ENCODE measurements at places on chromosomes 1 and 21. TPM values are rescaled to one million over a fixed set of nuclear protein-coding genes. Genes with fewer than 3 reads are reported as not detected.

The HES3 gene
- total RNA-seq, result not detected

DNA sequence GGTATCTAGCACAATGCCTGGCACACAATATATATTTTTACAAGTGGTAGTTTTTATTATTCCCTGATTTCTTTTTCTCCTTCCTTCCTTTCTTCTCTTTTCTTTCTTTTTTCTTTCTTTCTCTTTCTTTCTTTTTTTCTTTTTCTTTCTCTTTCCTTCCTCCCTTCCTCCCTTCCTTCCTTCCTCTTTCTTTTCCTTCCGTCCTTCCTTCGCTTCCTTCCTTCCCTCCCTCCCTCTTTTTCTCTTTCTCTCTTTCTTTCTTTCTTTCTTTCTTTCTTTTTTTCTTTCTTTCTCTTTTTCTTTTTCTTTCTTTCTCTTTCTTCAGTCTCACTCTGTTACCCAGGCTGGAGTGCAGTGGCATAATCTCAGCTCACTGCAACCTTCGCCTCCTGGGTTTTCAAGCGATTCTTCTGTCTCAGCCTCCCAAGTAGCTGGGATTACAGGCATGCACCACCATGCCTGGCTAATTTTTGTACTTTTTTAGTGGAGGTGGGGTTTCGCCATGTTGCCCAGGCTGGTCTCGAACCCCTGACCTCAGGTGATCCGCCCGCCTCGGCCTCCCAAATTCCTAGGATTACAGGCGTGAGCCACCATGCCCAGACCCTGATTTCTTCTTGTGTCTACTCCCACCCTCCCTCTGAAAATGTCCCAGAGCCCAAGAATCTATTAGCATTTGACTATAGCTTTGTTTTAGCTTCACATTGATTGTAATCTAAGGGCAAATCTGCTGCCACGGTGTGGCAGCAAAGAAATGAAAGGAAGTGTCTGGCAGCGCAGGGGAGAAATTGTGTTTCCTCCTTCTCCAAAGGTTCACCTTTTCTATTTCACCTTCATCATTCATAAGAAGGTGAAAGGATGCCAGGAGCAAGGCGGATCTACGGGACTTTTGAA, 19.9 kb upstream of the ABCB10 start:
- no peak for DNase-seq

DNA sequence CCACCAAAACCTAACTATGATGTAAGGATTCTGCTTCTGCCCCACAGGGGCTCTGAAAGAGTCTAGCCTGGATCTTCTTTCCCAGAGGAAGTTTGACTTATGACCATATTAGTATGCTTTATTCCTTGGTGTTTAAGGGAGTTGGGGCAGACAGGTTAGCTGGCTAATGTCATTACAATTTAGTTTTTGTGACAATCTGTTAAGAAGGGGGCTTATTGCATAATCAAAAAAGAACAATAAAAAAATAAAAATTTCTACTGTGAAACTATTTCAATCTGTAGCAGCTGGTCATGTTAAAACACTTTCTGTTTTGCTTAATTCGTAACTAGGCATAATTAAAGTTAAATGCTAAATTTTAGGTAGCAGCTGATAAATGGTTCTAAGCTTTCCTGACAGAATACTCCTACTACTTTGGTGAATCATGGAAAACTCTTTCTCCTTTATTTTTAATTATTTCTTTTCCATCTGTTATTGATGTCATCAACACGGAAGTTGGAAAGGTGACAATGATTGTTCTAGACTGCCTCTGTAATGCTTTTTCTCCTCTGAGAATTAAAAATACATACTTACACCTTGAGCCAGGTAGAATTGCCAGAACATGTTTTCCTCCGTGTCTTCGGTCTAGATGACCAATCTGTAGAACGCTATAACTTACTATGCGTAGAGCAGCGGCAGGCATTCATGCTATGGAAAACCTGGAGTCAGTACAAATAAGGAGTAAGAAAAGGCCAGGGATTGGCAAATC, 18.6 kb downstream of the DYRK3 start:
- DNase-seq, result no peak

DNA sequence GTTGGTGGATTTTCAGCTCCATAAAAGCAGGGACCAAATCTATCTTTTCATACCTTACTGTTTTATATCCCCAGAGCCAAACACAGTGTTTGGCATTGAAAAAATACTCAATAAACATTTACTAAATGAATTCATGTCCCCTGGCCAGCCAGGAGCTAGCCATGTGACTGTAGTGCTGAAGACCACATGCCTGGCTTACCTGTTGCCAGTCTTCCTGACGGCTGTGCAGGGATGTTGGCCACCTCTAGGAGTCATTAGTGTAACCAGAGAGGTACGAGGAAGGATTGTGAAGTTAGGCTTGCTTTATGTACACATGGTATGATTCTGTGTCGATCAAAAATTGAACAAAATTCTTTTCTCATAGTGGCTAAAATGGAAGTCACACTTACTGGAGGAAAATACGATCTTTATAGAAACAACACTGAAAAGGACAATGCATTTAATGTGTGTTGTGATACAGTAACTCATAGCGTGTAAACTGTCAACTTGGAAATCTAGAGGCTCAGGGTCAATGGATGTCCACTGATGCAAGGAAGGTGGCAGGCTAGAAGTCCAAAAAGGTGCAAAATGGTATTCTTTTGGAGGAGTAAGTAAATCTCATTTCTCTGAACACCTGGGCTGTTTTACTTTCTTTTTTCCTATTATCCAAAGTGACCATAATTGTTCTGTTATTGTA, 60.9 kb downstream of the FGGY start:
- no peak for DNase-seq

DNA sequence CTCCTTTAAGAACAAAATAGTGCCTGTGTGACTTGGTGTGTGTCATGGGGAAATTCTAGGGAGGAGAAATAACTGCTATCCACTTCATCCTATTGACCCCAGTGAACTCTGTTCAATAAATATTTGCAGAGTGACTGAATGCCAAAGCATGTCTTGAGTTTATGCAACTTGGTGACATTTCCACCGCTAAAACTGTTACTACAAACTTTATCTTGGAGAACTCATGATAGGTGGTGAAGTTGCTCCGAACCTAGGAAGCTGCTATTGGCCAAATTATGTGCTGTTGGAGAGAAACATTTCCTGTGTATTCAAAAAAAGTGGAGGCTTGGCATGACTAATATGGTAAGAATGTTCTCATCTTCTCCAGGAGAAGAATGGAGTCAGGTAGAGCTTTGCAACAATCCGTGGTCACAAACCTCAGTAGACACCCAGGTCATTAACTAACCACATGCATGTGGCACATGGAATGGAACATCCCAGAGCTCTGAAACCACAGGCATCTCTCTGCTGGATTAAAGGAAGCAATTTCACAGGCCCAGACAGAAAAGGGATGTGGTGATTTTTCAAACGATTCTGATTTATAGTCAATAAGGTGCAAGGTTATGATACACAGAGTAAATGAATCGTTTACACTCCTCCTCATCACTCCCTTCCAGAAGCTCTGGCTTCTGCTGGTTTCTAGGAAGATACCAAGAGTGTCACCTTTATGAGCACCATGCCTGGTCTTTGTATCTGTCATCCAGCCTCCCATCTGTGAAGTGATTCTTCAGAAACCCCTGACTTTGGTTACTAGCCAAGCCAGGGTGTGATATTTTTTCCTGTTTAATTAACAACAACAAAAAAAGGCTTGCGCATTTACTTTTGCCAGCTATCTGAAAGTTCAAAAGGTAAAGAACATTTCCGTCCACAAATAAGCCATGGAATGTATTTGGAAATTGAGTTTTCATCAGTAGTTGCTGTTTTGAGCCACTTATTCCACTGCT, 361.1 kb downstream of the TGFB2 start:
- DNase-seq, result no peak

GRCh38 chr1:223810586-223810985, 35.2 kb downstream of the TP53BP2 start:
- DNase-seq, result no peak

GRCh38 chr1:48019714-48020315, 22.6 kb upstream of the TRABD2B start:
- DNase-seq, result peak; percentile 44

GRCh38 chr21:36858320-36858957, 108.0 kb downstream of the HLCS start:
- no peak for DNase-seq

GRCh38 chr1:90074566-90074965, 79.7 kb downstream of the ZNF326 start:
- no peak for DNase-seq

DNA sequence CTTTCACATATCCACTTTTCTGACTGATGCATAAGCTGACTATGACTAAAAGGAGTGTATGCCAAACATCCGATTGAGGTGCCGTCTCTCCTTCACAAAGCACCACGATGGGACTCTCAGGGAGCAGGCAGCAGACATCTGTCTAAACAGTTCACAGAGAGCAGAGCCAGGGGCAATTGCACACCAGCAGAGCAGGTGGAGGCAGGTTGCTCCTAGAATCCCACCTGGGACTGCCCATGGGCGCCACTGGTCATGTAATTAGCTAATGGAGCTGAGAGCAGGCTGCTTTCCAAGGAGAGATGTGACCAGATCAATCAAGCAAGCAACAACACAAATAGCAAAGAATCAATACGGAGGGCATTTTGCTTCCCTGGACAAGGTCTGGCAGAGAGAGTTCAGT, 30.5 kb upstream of the COA6 start:
- no peak for DNase-seq

The PPM1J gene
- total RNA-seq, result 10.1 TPM

The NBPF10 gene
- 0.55 TPM for total RNA-seq

The TFF3 gene
- not detected for total RNA-seq

The HAO2 gene
- total RNA-seq, result not detected

DNA sequence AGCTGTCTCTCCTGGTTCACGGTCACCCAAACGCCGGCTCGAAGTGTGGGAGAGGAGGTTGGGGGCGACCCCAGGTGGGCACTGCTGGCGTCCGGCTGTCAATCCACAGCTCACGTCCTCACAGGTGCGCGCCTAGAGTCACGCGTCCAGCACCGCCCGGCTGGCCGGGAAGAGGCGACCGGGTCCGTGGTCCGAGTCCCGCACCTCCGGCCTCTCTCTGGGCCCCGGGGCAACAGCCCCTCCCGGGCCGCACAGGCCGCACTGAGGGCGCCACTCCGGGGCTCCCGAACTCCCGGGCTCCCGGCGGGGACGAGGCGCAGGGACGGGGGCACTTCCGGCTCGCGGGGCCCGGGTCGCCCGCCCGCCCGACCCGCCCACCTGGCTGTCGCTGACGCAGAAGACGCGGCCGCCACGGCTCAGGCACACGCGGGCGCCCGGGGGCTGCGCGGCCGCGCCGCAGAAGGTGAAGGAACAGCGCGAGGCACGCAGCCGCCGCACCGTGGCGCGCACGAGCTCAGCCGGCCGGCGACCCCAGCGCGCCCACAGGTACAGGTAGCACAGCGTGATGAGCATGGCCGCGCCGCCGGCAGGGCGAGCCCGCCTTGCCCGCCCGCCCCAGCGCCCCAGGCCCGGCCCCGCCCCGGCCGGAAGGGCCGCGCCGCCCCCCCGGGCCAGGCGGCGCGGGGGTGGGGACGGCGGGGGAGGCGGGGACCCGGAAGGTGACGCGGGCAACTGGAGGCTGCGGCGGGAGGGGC, at the start of gene HLCS:
HLCS (minus strand) TSS at position 604 of the 755 bp plus-strand sequence; CDS start at position 573, 31 bp downstream.
- DNase-seq, result peak; percentile 68

DNA sequence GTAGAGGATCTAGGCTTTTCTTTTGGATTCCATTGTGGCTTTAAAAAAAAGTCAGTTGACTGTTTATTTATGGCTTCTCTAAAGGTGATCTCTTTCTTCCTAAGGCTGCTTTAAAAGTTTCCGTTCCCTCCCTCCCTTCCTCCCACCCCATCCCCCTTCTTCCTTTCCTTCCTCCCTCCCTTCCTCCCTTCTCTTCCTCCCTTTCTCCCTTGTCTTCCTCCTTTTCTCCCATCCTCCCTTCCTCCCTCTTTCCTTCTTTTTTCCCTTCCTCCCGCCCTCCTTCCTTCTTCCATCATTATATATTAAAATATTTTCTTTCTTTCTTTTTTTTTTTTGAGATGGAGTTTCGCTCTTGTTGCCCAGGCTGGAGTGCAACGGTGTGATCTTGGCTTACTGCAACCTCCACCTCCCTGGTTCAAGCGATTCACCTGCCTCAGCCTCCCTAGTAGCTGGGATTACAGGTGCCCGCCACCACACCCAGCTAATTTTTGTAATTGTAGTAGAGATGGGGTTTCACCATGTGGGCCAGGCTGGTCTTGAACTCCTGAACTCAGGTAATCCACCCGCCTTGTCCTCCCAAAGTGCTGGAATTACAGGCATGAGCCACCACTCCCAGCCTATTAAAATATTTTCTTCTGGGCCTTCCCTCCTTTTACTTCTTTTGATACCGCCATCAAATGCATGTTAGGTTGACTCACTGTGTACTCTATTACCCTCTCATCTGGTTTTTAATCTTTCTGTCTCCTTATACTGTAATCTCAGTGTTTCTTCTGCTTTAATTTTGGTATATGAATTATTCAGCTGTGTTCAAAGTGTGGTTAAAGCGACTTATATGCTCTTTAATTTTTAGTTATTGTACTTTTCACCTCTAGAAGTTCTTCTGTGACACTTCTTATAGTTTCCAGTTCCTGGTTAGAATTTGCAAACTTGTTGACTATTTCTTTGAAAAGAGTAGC, 59.2 kb upstream of the ATP5PO start:
- DNase-seq, result no peak

GRCh38 chr1:183993132-183993531, 44.4 kb downstream of the COLGALT2 start:
- no peak for DNase-seq

The TMEM240 gene
- 1.1 TPM for total RNA-seq

GRCh38 chr1:47984175-47984789, 12.9 kb downstream of the TRABD2B start:
- DNase-seq, result no peak

Measured in G401 (cell line).